Activated T-cell treated with anti-CD3 and anti-CD28 coated beads, Interleukin-2, amount 50 U/mL, for 72 hours (primary cell): ENCODE measurements at places on chromosomes 12 and 14.
A peak's percentile ranks its signal among the peaks of the same experiment; 100 is the strongest.

DNA sequence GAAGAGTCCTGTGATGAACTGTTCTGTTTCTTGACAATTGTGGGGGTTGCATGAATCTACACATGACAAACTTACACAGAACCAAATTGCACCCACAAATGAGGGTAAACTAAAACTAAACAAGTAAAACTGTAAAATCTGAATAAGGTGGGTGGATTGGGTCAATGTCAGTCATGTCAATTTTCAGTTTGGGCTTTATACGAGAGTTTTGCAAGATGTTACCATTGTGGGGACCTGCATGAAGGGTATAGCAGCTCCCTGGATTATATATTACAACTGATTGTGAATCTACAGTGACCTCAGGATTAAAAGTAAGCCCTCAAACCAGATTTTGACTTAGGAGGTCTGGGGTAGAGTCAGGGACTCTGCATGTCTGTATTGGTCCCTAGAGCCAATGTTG is 101.5 kb upstream of the LHX5 start:
- no peak for DNase-seq

DNA sequence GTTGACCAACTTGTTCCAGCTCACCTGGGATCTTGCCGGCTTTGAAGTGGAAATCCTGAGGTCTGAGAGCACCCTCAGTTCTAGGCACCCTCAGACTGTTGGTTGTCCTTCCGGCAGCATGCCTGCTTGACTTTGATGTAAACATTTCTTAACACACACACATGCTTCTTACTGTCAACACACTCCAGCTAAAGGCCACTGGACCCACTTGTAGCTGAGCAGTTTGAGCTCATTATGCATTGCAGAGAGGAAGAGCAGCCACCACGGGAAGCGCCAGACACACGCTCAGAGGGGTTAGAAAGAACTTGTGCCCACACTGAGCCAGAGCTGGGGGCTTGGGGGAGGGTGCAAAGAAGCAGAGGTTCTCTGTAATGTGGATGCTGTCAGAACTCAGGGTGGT is 55.8 kb downstream of the TNFAIP2 start:
- no peak for DNase-seq

GRCh38 chr12:50401500-50402081 is 906 bp downstream of the LARP4 start:
- no peak for DNase-seq

GRCh38 chr12:54592316-54592715 is 3.9 kb upstream of the PPP1R1A start:
- DNase-seq, result no peak

GRCh38 chr12:12538535-12538934 is 24.1 kb downstream of the DUSP16 start:
- DNase-seq, result no peak

GRCh38 chr12:1471224-1471623 is 123.2 kb downstream of the FBXL14 start:
- DNase-seq, result no peak

DNA sequence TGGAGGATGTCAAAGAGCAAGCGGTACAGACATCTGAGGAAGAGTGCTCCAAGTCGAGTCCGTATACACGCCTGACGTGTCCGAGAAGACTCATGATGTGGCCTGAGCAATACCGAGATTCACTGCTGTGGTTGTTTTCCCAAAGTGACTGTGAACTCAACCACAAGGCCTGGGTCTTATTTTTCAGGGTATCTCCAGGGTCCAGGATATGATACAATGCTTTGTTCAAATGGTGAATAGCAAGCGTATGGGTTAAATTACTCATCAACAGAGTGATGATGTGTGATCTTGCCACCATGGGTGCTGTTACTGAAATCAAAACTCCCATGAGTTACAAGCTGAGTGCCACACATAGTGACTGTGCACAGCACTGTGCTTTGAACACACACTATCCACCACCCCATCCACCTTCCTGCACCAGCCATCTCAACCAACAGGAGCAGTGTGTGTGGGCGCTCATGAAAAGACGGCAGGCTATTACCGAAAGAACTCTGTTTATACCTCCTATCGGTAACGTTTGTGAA is 109.6 kb downstream of the BCAT1 start:
- peak; percentile 83 for DNase-seq

DNA sequence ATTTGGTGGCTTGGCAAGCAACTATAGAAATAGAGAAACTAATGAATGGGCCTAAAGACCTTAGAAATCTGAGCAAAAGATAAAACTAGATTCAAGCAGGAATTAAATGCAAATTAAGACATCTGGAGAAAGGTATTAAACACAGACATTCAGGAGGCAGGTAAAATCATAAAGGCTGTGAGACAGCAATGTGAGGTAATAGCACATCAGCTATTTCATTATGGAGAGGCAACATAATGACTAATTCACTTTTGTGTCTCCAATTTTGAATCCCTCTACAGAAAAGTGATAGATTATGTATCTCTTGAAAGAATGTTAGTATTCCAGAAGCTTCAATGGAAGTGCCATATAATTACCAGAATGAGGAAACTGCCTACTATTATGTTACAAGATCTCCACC is 175.9 kb upstream of the LRIG3 start:
- no peak for DNase-seq

- no peak for DNase-seq
These were observed 1.0 kb upstream of the KDM2B start for GRCh38 chr12:121581686-121582429.
